ENCODE measurements at places on chromosomes 2 and 18. TPM values are rescaled to one million over a fixed set of nuclear protein-coding genes. Genes with fewer than 3 reads are reported as not detected.

DNA sequence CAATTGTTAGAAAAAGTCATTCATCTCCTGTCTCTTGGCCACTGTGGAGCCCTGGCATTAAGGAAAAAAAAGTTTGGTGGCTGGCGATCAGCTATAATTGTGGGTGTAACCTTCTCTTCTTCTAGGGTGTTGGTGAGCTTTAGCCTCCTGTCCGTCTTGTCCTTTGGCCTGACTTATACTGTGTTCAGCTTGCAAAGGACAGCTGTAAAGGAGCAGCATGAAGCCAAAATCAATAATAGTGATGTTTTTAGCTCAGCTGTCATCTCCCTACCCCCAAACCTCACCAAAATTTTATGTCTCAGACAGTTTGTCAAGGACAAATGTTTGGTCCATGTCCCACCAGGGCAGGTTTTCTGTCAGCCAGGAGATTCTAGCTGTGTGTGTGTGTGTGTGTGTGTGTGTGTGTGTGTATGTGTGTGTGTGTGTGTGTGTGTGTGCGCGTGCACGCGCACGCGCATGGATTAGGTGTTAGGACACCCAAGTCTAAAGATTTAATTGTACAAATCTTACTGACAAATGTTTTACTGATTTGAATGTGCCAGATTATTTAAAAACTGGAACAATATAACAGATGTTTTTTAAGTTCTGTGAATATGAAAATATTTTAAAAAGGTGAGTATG is 109.2 kb downstream of the PTPRM start:
- no peaks in the 10 kb centered on the region for H3K27me3 ChIP-seq
- H3K4me1 ChIP-seq: no peaks in the 10 kb centered on the region
- no peak for DNase-seq
- H3K27ac ChIP-seq: no peak overlapping the region
- H3K4me3 ChIP-seq: no peak overlapping the region

GRCh38 chr2:61658841-61659780 is 121.0 kb upstream of the XPO1 start:
- peaks cover 1% of the 10 kb centered on the region for H3K27me3 ChIP-seq
- peaks cover 5% of the 10 kb centered on the region for H3K4me1 ChIP-seq
- H3K27ac ChIP-seq: no peak overlapping the region
- no peak overlapping the region for H3K4me3 ChIP-seq

DNA sequence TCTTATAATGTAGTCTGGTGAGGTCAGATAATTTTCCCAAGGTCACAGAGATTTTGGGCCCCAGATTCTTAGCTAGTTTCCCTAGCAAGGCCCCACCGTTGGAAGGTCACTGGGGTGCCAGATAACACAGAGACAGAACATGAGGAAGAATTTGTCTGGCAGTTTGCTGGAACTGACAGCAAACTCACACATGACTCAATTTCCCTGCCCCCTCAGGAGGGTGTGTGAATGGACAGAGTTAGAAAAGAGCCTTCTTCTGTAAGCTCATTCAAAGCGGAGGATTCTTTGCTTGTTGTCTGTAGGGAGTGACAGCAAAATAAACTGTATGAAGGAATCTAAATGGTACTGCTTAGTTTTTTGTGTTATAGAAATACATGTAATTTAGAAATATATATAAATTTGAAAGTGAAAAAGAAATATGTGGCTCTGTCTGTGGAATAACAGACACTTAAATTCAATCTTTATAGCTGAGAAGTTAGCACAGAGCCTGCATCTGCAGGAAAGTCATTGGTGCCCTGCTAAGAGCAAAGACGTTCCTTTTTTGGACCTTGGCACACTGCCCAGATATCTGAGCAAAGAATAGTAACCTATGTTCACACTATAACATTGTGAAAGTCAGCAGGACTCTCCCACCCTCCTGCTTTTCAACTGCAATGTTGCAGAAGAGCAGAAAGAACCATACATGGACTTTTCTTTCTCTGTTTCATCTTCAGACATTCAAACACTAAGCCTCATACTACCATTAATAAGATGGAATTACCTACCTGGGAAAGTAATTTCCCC is 2.1 kb downstream of the MDH1 start:
- H3K4me1 ChIP-seq: peaks cover 36% of the 10 kb centered on the region
- no peaks in the 10 kb centered on the region for H3K27me3 ChIP-seq
- no peak for DNase-seq

GRCh38 chr18:3648200-3648599 is 198.2 kb downstream of the TGIF1 start:
- H3K27ac ChIP-seq: no peak overlapping the region
- no peak overlapping the region for H3K4me3 ChIP-seq
- peaks cover 40% of the 10 kb centered on the region for H3K4me1 ChIP-seq

- no peak overlapping the region for H3K4me3 ChIP-seq
- no peak overlapping the region for H3K27ac ChIP-seq
- peaks cover 37% of the 10 kb centered on the region for H3K27me3 ChIP-seq
Observed at GRCh38 chr2:27291865-27292264, 9.6 kb downstream of the TRIM54 start.

- H3K36me3 ChIP-seq: no peaks in the 10 kb centered on the region
- H3K4me1 ChIP-seq: peaks cover 4% of the 10 kb centered on the region
- H3K27ac ChIP-seq: no peak overlapping the region
Observed at GRCh38 chr2:186573531-186573930, 16.3 kb upstream of the ITGAV start.

DNA sequence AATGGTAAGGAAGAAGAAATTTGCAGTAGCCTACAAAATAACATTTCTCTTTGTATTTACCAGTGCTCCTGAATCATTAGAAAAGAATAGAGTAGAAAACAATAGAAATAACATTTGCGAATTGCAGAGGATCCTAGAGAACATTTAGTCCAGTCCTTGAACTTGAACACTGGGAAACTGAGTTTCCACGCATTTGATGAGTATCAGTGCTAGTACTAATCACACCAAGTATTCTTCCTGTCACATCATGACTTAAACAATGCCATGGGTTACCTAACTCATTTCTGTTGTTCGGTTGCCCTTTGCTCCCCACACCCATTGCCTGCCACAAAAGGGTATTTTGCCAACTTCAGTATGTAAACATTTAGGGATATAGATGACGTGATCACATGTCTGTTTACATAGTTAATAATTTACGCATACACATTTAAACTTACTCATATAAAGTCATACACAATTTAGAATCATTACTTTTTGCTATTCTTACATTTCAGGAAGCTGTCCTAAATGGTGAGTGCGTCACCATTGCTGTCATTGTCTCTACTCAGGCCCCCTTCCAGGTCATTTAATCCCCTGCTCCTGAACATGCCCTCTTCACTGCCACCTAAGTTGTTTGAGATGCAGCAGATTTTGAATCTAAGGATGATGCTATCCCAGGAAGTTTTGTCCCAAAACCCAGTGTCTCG is 42.3 kb downstream of the CRIM1 start:
- H3K4me1 ChIP-seq: no peaks in the 10 kb centered on the region
- DNase-seq: no peak
- H3K27ac ChIP-seq: no peak overlapping the region
- peaks cover 5% of the 10 kb centered on the region for H3K27me3 ChIP-seq
- no peaks in the 10 kb centered on the region for H3K36me3 ChIP-seq

DNA sequence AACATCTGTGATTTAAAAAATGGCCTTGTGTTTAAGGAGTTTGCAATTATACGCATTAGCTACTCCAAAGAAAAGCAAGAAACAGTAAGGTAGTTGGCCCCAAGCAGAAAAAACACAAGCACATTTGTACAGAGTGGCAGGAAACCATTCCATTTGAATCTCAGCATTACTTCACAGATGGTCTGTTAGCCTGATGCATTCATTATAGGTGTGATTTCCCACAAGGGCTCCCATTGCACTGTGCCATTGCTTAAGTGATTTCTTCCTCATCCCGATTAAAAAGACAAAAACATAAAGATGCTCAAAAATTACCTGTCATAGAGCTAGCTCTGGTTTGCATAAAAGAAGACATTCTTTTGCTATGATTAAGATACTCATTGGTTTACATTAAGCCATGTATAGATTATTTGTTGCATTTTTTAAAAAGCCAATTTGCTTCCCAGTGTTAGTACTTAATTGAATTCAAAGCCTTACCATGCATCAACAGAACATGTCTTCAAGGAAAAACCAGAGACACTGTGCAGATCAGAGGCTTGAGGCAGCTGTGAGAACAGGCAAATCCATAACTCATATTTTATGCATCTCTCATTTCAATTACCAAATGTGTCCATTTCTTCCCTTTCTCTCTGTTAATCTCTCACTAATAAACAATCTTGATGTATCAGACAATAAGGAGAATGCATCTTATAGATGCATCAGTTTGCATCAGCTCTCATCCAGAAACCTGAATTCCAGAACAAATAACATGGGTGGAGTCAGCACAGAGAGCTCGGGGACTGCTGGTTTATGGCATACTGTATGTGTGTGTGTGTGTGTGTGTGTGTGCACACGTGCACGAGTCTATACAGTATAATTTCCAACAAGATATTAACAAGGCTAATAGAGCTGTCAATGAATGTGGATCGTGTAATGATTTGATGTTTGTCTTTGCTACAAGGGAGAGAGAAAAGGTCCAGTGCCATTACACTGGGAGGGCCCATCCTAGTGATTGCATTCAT is 558.6 kb upstream of the HS6ST1 start:
- H3K4me1 ChIP-seq: no peaks in the 10 kb centered on the region
- no peaks in the 10 kb centered on the region for H3K27me3 ChIP-seq
- no peak for DNase-seq
- no peak overlapping the region for H3K27ac ChIP-seq
- H3K36me3 ChIP-seq: no peaks in the 10 kb centered on the region
- H3K4me3 ChIP-seq: no peak overlapping the region

The GRP gene
- total RNA-seq: not detected

The CTLA4 gene
- 166 TPM for total RNA-seq

DNA sequence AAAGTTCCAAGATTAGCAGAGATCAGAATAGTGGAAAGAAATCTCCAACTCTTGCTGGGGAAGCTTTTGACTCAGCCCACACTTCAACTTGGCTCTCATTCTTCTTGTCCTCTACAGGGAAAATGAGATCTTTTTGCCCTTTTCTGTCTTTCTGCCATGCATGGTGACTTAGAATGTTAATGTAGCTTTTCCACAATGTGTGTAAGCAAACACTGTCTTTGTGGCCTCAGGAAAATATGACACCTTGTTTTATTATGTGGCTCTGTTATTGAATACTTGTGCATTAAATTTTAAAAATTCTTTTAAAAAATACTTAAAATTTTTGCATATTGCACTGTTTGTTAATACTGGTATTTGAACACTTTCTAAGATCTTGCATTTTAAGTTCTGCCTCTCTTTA is 65.4 kb upstream of the WDR75 start:
- no peak for DNase-seq
- H3K27me3 ChIP-seq: no peaks in the 10 kb centered on the region
- no peaks in the 10 kb centered on the region for H3K36me3 ChIP-seq
- H3K27ac ChIP-seq: no peak overlapping the region

DNA sequence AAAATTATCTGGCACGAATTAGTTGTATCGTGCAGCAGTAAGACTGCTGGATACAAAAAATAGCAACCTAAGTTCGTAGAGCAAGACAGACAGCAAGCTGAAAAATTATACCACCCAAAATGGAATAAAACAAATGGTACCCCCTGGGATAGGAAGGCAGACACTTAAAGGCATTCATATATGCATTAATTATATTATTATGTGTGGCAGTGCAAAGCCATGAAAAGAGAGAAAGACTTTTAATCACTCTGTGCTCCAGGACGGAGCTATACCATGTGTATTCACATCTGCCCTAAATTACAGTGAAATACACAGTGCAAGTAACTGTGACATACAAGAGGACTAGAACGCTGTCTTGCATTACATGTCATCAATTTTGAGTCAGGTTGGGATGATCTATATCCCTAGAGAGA is 235.9 kb downstream of the GULP1 start:
- H3K27me3 ChIP-seq: no peaks in the 10 kb centered on the region
- no peak overlapping the region for H3K27ac ChIP-seq
- H3K36me3 ChIP-seq: no peaks in the 10 kb centered on the region
- no peaks in the 10 kb centered on the region for H3K4me1 ChIP-seq
- no peak for DNase-seq
- H3K4me3 ChIP-seq: no peak overlapping the region

DNA sequence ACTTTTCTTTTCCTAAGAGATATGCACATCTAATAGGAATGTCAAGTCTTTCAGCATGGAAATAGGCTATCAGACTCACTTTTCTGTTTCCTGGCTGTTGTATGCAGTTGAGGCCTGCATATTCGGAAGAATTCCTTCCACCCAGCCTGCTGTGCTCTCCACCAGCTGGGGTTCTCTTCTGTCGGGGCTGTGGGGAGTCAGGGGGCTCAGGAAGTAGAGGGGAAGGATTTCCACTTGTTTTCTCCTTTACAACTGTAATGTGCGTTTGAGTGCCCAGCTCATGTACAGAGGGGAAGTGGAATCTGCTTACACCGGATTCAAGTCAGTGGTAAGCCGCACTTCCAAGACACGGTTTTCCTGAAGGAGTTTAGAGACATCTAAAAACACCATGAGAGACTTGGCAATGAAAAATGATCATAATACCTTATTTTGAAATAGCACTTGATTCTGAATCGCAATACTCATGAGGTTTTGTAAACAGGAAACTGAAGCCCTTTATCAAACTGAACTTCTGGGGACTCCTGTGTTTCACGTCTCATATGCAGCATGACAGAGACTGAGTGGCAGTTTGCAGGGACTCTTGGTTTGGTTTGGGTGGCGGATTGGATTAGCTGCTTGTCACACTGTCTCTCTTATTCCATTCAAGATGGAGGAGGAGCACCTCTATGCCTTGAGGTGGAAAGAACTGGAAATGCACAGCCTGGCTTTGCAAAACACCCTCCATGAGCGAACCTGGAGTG is 90.4 kb downstream of the MTCL1 start:
- H3K4me3 ChIP-seq: no peak overlapping the region
- peaks cover 5% of the 10 kb centered on the region for H3K4me1 ChIP-seq
- no peak for DNase-seq
- no peaks in the 10 kb centered on the region for H3K27me3 ChIP-seq
- no peak overlapping the region for H3K27ac ChIP-seq

The SIX3 gene
- total RNA-seq: 0.25 TPM

The DYNC1I2 gene
- 69.5 TPM for total RNA-seq

DNA sequence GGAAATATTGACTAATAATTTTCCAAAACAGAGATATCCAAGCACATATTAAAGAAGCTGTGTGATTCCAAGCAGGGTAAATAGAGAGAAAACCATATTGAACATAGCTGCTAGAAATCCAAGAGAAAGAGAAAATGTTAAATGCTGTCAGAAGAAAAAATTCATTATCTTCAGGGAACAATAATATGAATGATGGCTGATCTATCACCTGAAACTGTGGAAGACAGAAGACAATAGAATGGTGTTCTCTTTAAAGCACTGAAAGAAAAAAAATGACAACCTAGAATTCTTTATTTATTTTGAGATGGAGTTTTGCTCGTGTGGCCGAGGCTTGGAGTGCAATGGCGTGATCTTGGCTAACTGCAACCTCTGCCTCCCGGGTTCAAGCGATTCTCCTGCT is 17.3 kb downstream of the PPP1CB start:
- no peaks in the 10 kb centered on the region for H3K27me3 ChIP-seq
- no peak overlapping the region for H3K4me3 ChIP-seq
- no peak overlapping the region for H3K27ac ChIP-seq
- no peak for DNase-seq
- H3K4me1 ChIP-seq: peaks cover 42% of the 10 kb centered on the region
- H3K36me3 ChIP-seq: peaks cover 37% of the 10 kb centered on the region

GRCh38 chr2:134504586-134505336 is 214.0 kb downstream of the TMEM163 start:
- peaks cover 2% of the 10 kb centered on the region for H3K27me3 ChIP-seq
- no peak overlapping the region for H3K27ac ChIP-seq
- no peaks in the 10 kb centered on the region for H3K36me3 ChIP-seq
- DNase-seq: no peak
- H3K4me1 ChIP-seq: no peaks in the 10 kb centered on the region

Data from activated T-helper 2 cell treated with anti-CD3 and anti-CD28 coated beads, Interferon-gamma antibody, Interleukin-2, Interleukin-4, amounts not matched to agents 10 μg/mL and 5 μg/mL and 100 μg/mL, durations not matched to agents 14 hours and 24 hours and 36 hours (primary cell).